ENCODE measurements at places on chromosomes 3 and 15. TPM values are rescaled to one million over a fixed set of nuclear protein-coding genes. Genes with fewer than 3 reads are reported as not detected.

THPO gene
- total RNA-seq = 0.07 TPM

- DNase-seq = no peak
Measured at GRCh38 chr3:172601066-172601832, 78.0 kb upstream of the TNFSF10 start.

DNA sequence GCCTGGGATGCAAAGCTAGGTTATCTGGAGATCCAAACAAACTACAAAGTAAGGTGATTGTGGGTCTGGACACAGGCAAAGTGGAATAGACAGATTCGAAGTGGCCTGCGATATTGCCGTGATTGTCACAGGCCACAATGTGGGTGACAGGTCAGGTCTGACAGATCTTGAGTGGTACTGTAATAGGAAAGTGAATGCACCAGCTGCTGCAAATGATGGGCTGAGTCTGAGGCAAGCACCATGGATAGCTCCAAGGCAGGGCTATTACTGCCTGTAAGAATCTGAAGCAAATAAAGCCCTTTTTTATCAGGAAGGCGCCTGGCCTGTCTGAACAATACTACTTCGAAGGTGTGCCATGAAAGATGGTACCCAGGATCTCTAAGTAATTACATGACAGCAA is 10.0 kb downstream of the ARMC8 start:
- DNase-seq = no peak

- no peak for DNase-seq
Measured at GRCh38 chr15:91491101-91491950, 362.2 kb upstream of the SLCO3A1 start.

- no peak for DNase-seq
Measured at GRCh38 chr3:147915057-147915456, 505.9 kb downstream of the ZIC1 start.

SYNPR gene
- not detected for total RNA-seq

DNA sequence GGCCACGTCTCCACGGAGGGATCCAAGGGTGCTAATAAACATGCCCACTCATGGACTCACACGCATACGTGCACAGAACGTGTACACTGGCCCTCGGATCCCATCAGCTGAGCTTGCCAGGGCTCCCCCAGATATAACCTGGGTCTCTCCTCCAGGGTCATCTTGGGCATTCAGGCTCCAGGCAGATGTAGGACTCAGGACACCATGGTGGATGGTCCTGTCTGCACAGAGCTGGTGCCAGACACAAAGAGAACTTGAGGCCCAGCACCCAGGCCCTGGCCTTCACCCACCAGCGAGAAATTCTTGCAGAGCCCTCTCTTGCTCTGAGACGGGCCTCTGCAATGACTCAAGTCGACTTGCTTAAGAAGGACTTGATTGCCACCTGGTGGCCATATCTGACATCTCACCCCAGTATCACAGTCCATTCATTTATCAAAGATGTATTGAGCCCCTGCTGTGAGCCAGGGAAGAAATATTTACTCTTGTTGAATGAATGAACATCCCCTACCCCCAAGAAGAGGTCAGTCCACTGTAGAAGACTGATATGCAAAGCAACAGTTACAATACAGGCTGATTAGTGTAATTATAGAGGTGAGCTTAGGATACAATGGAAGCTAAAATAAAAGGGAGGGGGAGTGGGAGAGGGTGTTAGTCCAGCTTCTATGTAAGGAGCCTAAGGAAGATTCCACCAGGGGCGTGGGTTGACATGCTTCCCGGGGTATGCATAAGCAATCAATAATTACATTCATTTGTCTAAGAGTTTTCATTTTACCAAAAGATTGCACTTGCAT is 34.2 kb upstream of the VPS8 start:
- peak; percentile 83 for DNase-seq

C3orf49 gene
- total RNA-seq = not detected

DNA sequence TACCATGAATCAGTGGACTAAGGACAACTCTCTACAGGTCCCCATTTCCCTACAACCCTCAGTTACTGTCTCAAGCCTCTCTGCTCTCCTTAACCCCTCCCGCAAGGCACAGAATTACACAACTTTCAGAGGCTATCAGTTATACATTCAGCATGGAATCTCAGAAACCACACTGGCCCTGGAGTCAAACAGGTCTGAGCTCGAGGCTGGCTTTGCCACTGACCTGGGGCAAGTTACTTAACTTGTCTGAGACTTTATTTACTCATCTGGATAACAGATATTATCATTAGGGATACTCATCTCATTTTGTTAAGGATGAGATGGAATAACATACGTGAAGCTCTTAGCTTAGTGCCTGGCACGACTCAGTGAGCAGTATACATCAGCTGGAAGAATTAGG is 95.2 kb downstream of the WDR76 start:
- DNase-seq = no peak

CFAP100 gene
- not detected for total RNA-seq

DNA sequence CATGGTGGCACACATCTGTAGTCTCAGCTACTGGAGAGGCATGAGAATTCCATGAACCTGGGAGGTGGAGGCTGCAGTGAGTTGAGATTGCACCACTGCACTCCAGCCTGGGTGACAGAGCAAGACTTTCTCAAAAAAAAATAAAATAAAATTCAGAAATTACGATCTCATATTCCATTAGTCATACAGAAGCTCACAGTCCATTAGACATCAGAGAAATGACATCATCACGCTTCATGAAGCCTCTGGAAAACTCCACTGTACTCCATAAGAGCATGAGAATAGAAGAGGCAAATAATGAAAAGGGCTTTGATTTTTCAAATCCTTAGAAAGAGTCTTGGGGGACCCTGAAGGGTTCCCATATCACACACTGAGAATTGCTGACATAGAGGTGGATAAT is 145.0 kb upstream of the MITF start:
- no peak for DNase-seq

CPNE9 gene
- total RNA-seq = not detected

DNA sequence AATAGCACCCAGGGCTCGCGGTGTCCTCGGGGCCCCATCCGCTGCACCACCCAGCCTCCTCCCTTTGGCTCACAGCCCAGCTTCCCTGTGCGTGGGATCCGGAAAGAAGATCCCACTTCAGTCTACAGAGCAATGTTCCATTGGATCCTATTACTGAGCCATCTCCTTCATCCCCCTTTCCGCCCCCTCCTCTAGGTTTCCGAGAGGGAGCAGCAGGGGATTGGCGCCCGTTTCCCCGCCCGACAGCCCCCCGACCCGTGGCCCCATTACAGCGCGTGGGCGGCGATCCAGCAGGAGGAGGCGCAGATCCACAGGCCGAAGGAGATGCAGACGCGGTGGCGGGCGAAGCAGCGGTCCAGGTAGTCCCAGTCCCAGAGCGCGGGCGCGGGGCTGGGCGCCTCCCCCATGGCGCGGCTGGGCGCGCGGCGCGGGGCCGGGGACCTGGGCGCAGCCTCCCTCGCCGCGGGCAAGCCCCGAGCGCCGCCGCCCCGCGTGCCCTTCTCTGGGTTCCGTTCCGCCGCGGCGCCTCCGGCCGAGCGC is 340 bp downstream of the TMEM44 start:
- DNase-seq = no peak

CLRN1 gene
- total RNA-seq = not detected

CCDC39 gene
- total RNA-seq = not detected

DNA sequence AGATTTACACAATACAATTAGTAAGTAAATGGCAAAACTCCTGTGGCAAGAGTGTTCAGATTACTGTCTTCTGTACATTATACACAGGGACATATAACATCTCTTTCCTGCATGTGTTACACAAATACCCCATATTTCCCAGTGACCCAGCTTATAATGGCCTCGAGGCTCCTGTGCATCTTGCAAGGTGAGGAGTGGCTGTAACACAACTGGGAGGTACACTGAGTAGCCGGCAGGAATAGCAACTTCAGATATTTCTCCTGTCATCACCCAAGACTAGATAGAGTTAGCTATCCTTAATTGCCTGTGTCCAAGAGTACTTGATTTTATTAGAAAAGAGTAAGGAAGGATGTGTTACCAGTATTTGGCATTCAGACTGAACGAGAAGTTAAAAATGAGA is 5.6 kb downstream of the GMPS start:
- DNase-seq = no peak

GRCh38 chr3:99901200-99901926 is 83.7 kb downstream of the CMSS1 start:
- DNase-seq = peak; percentile 64

NTRK3 gene
- not detected for total RNA-seq

EPHA6 gene
- total RNA-seq = not detected

DNA sequence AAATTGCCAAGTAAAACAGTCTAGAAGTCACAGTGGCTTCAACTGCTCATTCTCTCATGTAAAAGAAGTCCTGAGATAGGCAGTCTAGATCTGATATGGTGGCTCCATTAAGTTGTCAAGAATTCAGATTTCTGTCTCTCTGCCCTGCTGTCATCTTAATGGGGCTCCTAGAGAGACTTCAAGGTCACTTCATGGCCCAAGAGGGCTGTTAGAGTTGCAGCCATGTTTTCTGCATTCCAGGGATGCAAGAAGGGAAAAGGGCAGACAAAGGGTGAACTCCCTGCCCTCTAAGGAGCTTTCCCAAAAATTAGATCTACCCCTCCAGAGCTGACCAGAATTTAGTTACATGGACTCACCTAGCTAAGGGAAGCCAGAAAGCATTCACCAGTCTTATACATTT is 23.1 kb downstream of the ABHD2 start:
- no peak for DNase-seq

TUSC7 gene
- total RNA-seq = not detected

TCAIM gene
- total RNA-seq = 23.1 TPM

FAM227B gene
- total RNA-seq = 0.81 TPM

CSTA gene
- total RNA-seq = not detected

LRRC3B gene
- total RNA-seq = not detected

DNA sequence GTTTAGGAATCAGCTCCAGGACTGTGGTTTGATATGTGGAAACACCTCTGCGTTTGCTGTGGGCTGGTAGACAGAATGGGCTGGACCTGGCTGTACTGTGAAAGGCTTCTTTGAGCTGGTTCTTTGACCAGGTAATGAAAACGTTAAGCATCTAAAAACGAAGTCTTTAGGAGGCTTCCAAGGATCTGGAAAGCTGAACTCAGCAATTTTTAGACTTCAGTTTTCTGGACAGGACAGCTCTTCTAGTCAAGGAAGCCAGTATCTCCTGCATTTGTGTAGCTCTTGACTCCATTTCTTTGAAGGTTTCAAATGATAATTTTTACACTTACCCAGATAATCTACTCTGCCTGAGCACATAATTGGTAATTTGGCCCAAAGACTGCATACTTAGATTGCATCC is 25.5 kb downstream of the MAP2K1 start:
- no peak for DNase-seq

DNA sequence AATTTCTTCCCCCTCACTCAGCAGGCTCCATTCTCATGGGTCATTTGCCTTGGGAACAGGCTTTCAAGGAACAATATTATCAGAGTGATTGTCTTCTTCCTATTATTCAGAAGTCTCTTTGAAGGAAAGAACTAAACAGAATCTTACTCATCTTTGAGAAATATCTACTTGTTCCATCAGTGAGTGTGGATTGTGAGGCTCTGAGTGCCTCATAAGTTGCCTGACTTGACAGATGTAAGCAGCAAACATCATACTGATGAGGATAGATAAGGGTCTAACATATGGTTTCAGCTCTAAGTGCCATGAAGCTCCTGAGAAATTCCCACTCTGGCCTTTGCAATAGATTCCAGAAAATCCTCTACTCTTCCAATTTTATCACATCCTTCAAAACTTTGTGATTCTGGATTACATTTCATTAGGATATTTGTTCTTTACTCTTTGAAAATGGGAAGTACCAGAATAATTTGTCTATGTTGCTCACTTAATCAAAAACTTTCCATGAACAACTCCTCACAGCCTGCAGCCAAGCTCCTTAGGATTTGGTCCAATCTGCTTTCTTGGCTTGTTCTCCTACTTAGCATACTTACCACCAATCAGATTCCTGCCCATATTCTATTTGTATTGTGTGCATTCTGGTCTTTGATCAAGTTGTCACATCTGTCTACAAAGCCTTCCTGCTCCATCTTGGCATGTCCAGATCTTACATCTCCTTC is 120.1 kb downstream of the RPL22L1 start:
- DNase-seq = no peak

DNA sequence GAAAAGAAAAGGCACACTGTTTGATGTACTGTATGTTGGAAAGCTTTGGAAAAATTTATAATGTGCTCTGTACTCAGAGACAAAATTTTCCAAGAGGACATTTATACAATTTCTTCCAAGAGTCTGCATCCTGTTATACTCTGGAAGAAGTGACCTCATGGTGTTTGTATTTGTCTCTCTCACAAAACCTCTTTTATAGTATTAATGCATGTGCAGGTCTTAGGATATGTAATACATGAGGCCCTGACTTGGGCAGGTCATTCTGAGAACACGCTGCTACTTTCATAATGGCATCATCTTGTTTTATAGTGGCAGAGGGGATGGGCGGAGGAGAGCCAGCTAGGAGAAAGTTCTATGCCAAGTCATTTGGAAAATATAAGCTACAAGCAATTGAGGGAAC is 72.0 kb upstream of the P3H2 start:
- DNase-seq = no peak

- DNase-seq = no peak
Measured at GRCh38 chr3:185920184-185920583, 17.6 kb downstream of the TRA2B start.

GRCh38 chr3:13332158-13332557 is 88.0 kb downstream of the NUP210 start:
- DNase-seq = no peak

ALDH1A2 gene
- total RNA-seq = 4.0 TPM

GRCh38 chr15:97126553-97127233 is 796.2 kb downstream of the NR2F2 start:
- DNase-seq = no peak

DNA sequence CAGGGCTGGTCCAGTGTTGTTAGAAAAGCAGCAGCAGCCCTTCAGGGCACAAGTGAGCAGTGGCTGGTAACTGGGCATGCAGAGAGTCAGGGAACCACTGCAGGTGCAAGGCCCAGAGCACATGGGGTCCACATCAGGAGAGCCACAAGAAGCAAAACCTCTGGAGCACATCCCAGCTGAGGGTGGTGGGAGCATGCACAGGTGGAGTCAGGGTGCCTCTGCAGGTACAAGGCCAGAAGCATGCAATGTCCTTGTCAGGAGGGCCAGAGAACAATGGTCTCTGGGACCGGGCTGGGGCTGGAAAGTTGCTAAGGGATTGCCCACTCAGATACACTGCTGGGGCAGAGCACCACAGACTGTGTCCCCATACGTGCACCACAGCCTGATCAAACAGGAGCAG is 226.1 kb upstream of the UBE2E2 start:
- no peak for DNase-seq

AGTR1 gene
- not detected for total RNA-seq

- no peak for DNase-seq
Measured at GRCh38 chr15:59540654-59541053, 70.9 kb upstream of the GCNT3 start.

- DNase-seq = no peak
Measured at GRCh38 chr3:7285505-7285904, 424.6 kb downstream of the GRM7 start.

FBXW12 gene
- not detected for total RNA-seq

CLDN18 gene
- total RNA-seq = not detected

SAMMSON gene
- total RNA-seq = not detected

TBC1D21 gene
- total RNA-seq = not detected

- DNase-seq = peak; percentile 29
Measured at GRCh38 chr3:12193485-12194165, 34.9 kb upstream of the TIMP4 start.

- no peak for DNase-seq
Measured at GRCh38 chr3:150330174-150330573, 77.9 kb upstream of the TSC22D2 start.

GRCh38 chr3:31562525-31562924 is 29.8 kb downstream of the STT3B start:
- DNase-seq = no peak

RNF7 gene
- total RNA-seq = 40.9 TPM

IL1RAP gene
- total RNA-seq = 9.4 TPM

CP gene
- 0.13 TPM for total RNA-seq

SMAD6 gene
- total RNA-seq = 14.9 TPM

- no peak for DNase-seq
Measured at GRCh38 chr15:76901965-76902364, 3.2 kb downstream of the SCAPER start.

Measured in pulmonary artery endothelial cell (primary cell).